Activated CD8-positive, alpha-beta T cell treated with anti-CD3 and anti-CD28 coated beads for 36 hours (primary cell): ENCODE measurements at places on chromosomes 1 and 21. TPM values are rescaled to one million over a fixed set of nuclear protein-coding genes. Genes with fewer than 3 reads are reported as not detected.
A peak's percentile ranks its signal among the peaks of the same experiment; 100 is the strongest.

DNA sequence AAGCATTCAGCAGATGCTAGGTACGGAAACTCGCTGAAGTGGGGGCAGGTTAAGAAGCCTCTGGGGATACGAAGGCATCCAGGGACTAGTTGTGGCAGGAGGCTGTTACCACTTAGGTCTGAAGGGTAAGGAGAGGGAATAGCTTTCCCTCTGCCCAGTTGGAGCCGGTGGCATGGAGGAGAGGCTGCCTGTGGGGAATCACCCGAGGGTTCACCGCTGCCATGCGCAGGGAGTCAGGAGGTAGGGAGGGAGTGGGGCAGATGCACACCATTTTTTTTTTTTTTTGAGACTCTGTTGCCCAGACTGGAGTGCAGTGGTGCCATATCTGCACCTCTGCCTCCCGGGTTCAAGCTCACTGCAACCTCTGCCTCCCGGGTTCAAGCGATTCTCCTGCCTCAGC, 6.1 kb downstream of the PCSK9 start:
- peaks cover 10% of the 10 kb centered on the region for H3K27me3 ChIP-seq
- no peak for DNase-seq
- no peak overlapping the region for H3K27ac ChIP-seq
- no peak overlapping the region for H3K4me3 ChIP-seq
- no peaks in the 10 kb centered on the region for H3K4me1 ChIP-seq
- H3K36me3 ChIP-seq: no peaks in the 10 kb centered on the region

- H3K27me3 ChIP-seq: no peaks in the 10 kb centered on the region
- DNase-seq: no peak
- H3K4me3 ChIP-seq: no peak overlapping the region
- no peak overlapping the region for H3K27ac ChIP-seq
Measured at GRCh38 chr1:197733324-197733723, 42.0 kb downstream of the DENND1B start.

The LCE6A gene
- total RNA-seq: not detected

GRCh38 chr1:240455228-240455821, 156.6 kb downstream of the GREM2 start:
- DNase-seq: no peak
- H3K27me3 ChIP-seq: no peaks in the 10 kb centered on the region
- H3K36me3 ChIP-seq: no peaks in the 10 kb centered on the region
- H3K27ac ChIP-seq: no peak overlapping the region
- no peak overlapping the region for H3K4me3 ChIP-seq

DNA sequence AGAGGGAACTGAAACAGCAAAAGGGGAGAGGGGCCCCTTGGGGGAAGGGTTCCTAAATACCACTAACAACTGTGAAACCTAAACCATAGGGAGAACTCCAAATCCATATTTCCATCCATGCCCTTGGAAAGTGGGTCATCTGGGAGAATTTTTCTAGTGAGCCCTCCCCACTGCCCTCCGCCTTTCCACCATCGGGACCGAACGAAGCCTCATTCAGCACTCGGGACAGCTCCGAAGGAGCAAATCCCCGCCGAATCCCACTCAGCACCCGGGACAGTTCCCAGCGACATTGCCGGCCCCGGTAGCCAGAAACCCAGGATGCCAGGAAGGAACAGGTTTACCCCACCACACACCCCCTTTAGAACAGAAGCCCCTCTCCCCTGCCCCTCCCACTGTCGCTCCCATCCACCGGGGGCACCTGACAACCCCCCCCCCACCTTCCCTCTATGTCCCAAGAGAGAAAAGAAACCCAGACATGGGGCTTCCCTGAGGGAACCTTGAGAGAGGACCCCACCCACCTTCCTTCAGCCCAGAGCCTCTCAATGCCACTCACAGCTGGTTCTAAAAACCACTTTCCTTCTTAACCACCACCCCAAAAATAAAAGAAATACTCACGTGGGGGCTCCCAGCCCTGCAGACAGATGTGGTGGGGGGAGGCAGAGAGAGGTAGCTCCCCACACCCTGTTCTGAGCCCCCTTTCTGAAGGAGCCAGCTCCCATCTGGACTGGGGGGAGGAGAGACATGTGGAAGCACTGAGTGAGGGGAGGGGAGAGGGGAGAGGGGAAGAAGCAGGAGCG, 4.5 kb downstream of the DLGAP3 start:
- DNase-seq: peak; percentile 71
- no peak overlapping the region for H3K27ac ChIP-seq
- H3K27me3 ChIP-seq: peaks cover 61% of the 10 kb centered on the region
- no peak overlapping the region for H3K4me3 ChIP-seq

- DNase-seq: no peak
- peak overlapping the region; percentile 89 for H3K27ac ChIP-seq
- peaks cover 55% of the 10 kb centered on the region for H3K4me1 ChIP-seq
- H3K27me3 ChIP-seq: no peaks in the 10 kb centered on the region
- H3K36me3 ChIP-seq: peaks cover 62% of the 10 kb centered on the region
Measured at GRCh38 chr1:160606611-160607010, 27.3 kb upstream of the CD84 start.

- H3K27ac ChIP-seq: no peak overlapping the region
- peaks cover 22% of the 10 kb centered on the region for H3K27me3 ChIP-seq
- H3K4me3 ChIP-seq: no peak overlapping the region
- H3K4me1 ChIP-seq: no peaks in the 10 kb centered on the region
Measured at GRCh38 chr1:154661110-154661509, 53.1 kb upstream of the ADAR start.

DNA sequence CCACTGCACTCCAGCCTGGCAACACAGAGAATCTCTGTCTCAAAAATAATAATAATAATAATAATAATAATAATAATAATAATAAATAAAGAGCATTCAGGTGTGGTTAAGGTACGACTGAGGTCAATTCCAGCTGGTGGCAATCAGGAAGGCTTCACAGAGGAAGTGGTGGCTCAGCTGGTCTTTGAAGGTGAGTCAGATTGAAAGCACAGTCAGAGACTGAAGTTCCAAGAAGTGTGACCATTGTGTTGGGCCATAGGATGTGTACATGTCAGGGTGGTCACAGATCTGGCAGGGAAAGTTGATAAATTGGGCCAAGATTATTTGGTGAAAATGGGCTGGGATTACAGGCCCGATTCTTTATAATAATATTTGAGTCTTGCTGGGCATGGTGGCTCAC, 31.0 kb upstream of the MED18 start:
- DNase-seq: peak; percentile 54
- no peak overlapping the region for H3K27ac ChIP-seq
- H3K36me3 ChIP-seq: no peaks in the 10 kb centered on the region
- H3K27me3 ChIP-seq: peaks cover 7% of the 10 kb centered on the region
- H3K4me1 ChIP-seq: peaks cover 6% of the 10 kb centered on the region
- no peak overlapping the region for H3K4me3 ChIP-seq

The LRRC38 gene
- not detected for total RNA-seq

The MIXL1 gene
- 0.16 TPM for total RNA-seq

DNA sequence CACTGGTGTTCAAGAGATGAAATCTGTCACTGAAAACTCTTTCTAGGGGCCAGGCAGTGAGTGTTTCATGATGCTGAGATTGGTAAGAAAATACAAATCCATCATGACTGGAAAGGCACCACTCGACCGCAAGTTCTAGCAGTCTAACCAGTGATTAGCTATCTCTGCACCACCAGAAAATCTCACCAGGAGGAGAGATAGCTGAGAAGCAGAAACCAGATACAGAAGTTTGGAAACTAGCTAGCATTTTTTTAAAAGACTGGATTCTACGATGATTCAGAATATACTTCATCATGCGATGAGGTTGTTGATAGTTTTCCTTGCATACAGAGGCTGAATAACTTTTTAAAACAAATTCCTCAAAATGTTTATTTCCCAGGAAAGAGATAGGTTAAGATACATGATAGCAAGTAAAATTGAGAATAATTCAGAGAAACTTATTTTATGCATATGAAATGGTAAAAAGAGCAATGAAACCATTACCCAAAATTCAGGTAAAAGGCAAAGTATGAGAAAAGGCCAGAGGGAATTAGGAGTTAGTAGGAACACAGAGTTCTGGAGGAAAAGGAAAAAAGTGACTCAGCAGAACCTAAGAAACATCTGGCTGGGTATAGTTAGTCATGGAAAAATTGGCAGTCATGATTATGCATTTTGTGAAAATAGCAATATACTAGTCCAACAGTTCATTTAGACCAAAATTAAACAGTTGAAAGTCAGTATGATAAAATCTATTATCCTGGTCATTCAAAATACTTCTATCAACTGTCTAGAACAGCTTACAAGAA, 3.3 kb upstream of the F3 start:
- H3K36me3 ChIP-seq: no peaks in the 10 kb centered on the region
- H3K4me1 ChIP-seq: peaks cover 17% of the 10 kb centered on the region
- no peak overlapping the region for H3K4me3 ChIP-seq
- H3K27ac ChIP-seq: no peak overlapping the region
- H3K27me3 ChIP-seq: peaks cover 45% of the 10 kb centered on the region

DNA sequence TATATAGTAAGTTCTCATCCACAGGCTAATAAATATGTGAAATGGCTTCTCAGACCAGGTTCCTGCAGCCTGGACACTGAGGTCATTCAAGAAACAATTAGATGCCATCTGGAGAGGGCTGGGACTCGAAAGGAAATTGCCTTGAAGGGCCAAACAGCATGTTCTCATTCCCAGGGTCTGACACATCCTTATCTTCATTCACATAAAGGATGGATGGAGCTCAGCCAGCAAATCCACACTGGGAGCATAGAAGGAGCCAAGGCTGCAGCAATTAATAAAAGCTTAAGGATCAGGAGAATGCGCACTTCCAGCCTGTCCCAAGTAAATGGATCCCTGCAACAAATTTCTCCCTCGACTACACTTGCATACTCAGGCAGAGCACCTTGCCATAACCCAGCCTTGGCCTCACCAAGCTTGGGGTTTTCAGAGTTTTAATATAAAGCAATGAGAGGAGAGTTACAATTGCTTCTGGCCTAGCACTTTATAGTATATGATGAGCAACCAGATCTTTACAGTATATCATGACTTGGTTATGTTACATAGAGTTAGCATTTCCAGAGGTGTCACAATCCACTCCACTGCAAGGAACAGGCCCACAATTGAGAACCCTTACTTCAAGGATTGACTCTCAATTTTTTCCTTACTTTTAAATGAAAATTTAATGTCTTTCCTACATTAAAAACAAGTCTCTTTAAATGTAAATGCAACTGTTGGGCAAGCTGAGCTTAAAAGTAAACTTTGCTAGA, 55.9 kb downstream of the BCAR3 start:
- DNase-seq: no peak
- H3K4me3 ChIP-seq: no peak overlapping the region
- no peaks in the 10 kb centered on the region for H3K27me3 ChIP-seq

The GRIK1 gene
- not detected for total RNA-seq

DNA sequence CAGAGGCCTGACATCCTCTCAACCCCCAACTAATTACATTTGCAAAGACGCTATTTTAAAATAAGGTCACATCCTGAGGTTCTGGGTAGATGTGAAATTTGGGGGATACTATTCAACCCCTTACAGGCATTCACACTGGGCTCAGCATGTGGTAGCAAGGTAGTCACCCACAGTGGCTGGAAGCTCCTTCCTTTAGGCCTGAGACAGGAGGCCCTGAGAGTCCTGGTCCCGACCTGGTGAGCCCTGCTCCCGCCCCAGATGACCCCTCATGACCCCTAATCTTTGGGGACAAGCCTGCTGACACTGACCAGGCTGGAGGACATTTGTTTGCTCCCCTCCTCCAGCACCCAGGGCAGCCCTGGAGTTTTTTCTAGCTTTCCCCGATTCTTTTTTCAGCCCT, 225.9 kb downstream of the DYRK1A start:
- H3K27ac ChIP-seq: no peak overlapping the region
- H3K4me3 ChIP-seq: no peak overlapping the region
- H3K27me3 ChIP-seq: no peaks in the 10 kb centered on the region
- no peaks in the 10 kb centered on the region for H3K4me1 ChIP-seq

The OR2T33 gene
- not detected for total RNA-seq

GRCh38 chr1:90074566-90074965, 79.7 kb downstream of the ZNF326 start:
- no peak overlapping the region for H3K27ac ChIP-seq
- H3K4me3 ChIP-seq: no peak overlapping the region
- no peak for DNase-seq

DNA sequence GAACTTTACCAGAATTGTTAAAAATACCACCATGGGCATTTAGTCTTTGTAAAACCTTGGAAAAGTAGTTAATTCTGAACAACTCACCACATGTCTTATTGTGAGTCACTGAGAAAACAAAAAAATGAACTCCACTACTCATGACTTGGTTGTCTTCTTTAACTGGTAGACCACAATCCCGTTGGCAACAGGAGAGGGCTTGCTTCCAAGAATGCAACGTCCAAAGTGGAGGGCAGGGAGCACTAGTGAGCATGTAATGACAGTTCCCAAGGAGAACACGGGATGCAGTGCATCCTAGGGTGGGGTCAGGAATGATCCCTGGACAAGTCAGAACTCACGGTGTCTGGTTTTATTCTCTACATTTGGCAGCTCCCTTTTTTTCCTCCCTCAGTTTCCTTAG, 15.2 kb upstream of the HMCN1 start:
- H3K27ac ChIP-seq: no peak overlapping the region
- H3K4me3 ChIP-seq: no peak overlapping the region
- H3K4me1 ChIP-seq: no peaks in the 10 kb centered on the region
- peaks cover 12% of the 10 kb centered on the region for H3K27me3 ChIP-seq

GRCh38 chr1:228147151-228147693, 2.5 kb upstream of the GJC2 start:
- no peak overlapping the region for H3K4me3 ChIP-seq
- no peak overlapping the region for H3K27ac ChIP-seq
- peaks cover 26% of the 10 kb centered on the region for H3K4me1 ChIP-seq
- H3K27me3 ChIP-seq: no peaks in the 10 kb centered on the region

The ELK4 gene
- 61.5 TPM for total RNA-seq

GRCh38 chr1:108718927-108719655, 6.4 kb downstream of the FNDC7 start:
- H3K4me1 ChIP-seq: no peaks in the 10 kb centered on the region
- H3K4me3 ChIP-seq: no peak overlapping the region
- DNase-seq: no peak
- H3K27me3 ChIP-seq: no peaks in the 10 kb centered on the region

- H3K27ac ChIP-seq: peak overlapping the region; percentile 10
- peaks cover 36% of the 10 kb centered on the region for H3K4me1 ChIP-seq
- no peaks in the 10 kb centered on the region for H3K27me3 ChIP-seq
- H3K36me3 ChIP-seq: peaks cover 8% of the 10 kb centered on the region
Measured at GRCh38 chr1:174911606-174912005, 88.1 kb upstream of the CACYBP start.

The FHAD1 gene
- total RNA-seq: 0.07 TPM

The ZFP69 gene
- total RNA-seq: 4.2 TPM

DNA sequence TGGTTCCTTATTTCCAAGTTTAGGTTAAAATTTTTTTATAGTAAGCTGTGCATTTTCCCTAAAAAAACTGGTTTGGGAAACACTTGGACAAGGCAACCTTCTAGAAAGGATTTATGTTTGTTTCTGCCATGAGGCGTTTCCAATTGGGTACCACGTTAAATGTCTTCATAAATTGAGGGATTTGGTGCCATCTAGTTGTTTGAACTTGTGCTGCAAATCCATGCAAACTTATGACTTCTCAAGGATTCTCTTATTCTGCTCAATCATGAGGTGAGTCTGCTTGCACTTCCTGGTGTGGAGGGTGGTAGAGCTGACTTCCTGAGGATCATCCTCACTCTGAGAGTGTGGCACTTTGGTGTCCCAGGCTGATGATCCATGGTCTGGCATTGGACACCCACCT, 123.3 kb downstream of the PCNX2 start:
- H3K27ac ChIP-seq: no peak overlapping the region
- peaks cover 51% of the 10 kb centered on the region for H3K36me3 ChIP-seq
- H3K4me3 ChIP-seq: no peak overlapping the region
- H3K27me3 ChIP-seq: no peaks in the 10 kb centered on the region

The PCAT6 gene
- 2.4 TPM for total RNA-seq

The S100B gene
- 3.0 TPM for total RNA-seq
